NCI-H1092 (cell line): ENCODE measurements at places on chromosomes 2 and 18.

- DNase-seq: no peak
Observed at GRCh38 chr2:62968168-62968567, 82.5 kb upstream of the OTX1 start.

- DNase-seq: no peak
Observed at GRCh38 chr2:120826716-120827410, 91.2 kb downstream of the GLI2 start.

DNA sequence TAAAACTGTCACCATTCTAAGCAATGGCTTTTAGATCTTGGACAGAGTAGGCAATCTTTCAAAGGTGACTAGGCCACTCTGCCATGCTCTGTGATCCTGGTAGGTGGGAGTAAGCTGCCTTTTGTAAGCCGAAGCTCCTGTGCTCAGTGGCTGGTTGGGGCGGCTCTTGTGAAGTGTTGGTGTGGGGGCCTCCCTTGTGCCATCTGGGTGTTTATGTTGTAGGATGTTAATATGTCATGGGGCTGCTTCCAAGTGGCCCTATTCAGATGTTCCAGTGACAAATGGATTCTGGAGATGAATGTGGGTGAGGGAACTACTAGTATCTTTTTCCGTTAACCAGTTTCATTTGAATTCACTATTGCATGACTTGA, 116.8 kb upstream of the SPRED2 start:
- DNase-seq: no peak

- DNase-seq: no peak
Observed at GRCh38 chr18:8504880-8505435, 104.3 kb upstream of the RAB12 start.

DNA sequence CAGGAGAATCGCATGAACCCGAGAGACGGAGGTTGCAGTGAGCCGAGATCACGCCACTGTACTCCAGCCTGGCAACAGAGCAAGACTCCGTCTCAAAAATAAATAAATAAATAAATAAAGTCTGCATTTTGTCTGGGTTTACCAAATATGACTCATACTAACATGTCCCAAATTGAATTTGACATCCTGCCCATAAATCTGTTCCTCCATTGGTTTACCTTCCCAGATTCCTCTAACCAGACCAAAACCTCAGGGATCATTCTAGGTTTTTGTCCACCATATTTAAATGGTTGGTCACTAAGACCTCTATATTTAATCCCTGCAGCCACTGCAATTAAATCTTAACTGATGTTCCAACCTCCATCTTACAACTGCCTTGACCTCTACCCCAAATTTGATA, 150.9 kb downstream of the ATAD2B start:
- DNase-seq: no peak

- peak; percentile 7 for DNase-seq
Observed at GRCh38 chr2:232611559-232612218, 21.7 kb upstream of the EFHD1 start.

GRCh38 chr2:200382874-200383273, 76.4 kb downstream of the SPATS2L start:
- no peak for DNase-seq

DNA sequence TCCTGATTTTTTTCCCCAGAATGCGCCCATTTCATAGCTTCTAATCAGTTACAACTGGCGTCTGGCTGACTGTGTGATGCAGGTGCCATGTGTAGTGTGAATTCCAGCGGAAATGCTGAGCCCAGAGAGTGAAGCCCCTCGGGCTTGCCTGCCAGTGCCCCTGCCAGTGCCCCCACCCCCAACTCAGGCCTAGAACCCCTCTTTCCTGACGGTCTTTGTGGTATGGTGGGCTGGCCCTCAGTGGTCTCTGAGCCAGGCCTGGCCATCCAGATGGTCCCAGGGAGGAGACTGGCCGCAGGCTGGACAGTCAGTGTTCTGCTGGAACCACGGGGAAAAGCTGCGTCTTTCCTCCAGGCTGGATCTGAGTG, 3.1 kb downstream of the RAMP1 start:
- no peak for DNase-seq

DNA sequence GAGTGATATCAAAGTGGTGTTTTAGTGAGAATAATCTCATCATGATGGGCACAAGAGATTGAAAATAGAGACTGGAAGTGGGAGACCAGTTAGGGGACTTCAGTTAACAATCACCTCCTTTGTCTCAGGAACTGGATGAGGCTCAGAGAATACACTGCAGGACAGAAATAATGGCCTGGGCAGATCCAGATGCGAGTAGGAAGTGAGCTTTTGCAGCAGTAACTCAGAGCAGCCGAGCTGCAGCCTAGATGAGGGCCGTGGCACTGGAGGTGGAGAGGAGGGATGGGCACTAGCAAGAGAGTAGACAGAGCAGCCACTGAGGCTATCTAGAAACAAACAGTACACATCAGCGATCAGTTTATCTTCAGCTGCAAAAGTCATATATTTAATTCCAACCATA, 48.6 kb downstream of the CYB5A start:
- no peak for DNase-seq

- no peak for DNase-seq
Observed at GRCh38 chr2:52391621-52392020, 1359.7 kb upstream of the NRXN1 start.

DNA sequence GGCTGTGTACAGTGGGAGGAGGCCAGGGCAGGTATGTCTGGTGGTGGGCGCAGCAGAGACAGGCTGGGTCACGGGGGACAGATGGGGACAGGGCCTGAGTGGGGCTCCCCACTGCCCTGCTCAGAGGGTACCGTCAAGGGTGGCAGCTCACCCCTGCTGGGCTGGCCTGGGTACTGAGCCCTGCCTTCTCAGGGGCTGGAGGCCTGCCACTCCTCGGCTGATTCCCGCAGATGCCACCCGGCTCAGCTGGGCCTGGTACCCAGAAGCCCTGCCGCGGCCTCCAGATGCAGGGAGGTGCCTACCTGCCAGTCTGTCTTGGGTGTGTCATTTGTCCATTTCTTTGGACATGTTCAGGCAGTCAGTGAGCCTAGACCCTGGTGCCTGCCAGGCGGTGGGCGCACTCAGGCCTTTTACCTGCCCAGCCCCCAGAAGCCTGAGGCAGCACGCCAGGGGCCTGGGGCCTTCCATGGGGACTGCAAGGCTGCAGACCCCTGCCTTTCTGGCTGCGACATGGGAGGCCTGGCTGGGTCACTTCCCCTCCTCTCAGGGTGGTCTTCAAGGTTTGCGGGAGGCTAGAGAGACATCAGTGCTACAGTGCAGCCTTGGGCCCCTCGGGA, 3.3 kb downstream of the SNORC start:
- DNase-seq: no peak

- DNase-seq: no peak
Observed at GRCh38 chr18:57542126-57542525, 44.4 kb downstream of the FECH start.

DNA sequence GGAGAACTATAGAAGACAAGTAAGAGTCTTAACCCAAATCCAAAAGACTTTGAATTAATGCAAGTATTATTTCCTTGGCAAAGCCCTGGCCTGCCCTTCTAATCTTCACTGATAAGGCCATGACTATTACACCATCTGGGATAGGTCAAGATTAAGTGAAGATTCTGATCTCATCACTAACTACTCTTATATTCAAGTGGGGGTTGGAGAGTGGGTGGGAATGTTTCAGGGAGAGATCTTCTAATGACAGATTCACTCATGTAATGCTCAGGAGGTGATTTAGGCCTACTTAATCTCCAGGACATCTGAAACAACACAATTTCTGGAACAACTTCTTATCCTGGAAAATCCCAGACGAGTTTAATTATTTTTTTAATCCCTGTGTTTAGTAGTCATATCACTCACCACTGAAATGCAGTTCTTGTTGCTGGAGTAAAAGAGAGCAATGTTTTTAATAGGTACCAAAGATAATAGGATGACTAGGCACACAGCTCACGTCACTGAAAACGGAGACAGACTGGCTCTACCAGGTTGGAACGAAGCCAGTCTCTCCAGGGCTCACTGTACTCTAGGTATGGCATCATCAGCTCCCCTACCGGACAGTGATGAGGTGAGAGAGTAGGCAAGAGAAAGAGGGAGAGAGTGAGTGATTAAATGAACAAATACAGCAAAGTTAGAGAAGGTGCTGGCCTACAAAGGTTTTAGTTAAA, 133.1 kb downstream of the NCKAP5 start:
- DNase-seq: peak; percentile 33

DNA sequence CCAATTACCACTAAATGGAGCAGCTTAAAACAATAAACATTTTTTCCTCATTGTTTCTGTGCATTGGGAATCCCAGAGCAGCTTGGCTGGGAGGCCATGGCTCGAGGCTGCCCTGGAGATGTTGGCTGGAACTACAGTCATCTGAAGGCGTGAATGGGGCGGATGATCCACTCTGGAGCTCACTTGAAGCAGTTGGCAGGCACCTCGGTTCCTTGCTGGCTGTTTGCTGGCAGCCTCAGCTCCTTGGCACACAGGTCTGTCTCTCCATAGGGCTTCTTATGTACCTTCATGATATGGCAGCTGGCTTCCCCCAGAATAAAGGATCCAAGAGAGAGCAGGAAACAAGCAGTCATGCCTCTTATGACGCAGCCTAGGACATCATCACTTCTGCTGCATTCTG, 227.0 kb upstream of the COPS8 start:
- DNase-seq: no peak

GRCh38 chr2:201580486-201580885, 62.8 kb downstream of the TMEM237 start:
- DNase-seq: no peak

DNA sequence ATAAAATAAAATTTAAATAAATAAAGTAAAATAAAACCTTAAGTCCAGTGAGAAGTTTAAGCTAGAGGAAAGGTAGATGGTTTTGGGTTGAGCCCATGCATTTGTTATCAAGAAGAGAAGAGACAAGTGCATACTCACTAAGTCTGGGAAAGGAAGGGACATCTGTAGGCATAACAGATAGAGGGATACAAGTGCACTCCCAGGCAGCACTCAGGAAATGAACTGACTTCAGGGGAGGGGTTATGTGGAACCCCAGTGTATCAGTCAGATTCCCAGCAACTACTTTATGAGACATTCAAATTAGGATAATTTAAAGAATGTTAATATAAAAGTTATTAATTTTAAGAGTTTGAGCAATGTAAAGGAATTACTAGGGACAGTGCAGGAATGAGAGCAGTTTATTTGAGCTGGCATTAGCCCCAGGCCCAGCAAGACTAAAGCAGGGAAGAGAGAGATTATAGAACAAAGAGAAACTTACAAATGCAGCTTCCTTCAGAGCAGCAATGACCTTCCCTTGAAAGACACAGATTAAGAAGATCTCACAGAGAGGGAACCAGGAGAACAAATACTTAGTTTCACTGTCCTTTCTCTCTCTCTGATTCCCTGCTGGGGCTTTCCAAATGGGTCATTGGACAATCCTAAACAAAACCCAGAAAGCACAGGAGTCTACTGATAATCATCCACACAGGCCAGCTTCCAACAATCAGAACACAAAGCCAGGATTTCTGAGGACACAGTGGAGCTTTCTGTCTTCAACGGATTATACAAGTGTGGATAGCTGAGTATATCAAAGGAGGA, 109.7 kb downstream of the ERBB4 start:
- no peak for DNase-seq

DNA sequence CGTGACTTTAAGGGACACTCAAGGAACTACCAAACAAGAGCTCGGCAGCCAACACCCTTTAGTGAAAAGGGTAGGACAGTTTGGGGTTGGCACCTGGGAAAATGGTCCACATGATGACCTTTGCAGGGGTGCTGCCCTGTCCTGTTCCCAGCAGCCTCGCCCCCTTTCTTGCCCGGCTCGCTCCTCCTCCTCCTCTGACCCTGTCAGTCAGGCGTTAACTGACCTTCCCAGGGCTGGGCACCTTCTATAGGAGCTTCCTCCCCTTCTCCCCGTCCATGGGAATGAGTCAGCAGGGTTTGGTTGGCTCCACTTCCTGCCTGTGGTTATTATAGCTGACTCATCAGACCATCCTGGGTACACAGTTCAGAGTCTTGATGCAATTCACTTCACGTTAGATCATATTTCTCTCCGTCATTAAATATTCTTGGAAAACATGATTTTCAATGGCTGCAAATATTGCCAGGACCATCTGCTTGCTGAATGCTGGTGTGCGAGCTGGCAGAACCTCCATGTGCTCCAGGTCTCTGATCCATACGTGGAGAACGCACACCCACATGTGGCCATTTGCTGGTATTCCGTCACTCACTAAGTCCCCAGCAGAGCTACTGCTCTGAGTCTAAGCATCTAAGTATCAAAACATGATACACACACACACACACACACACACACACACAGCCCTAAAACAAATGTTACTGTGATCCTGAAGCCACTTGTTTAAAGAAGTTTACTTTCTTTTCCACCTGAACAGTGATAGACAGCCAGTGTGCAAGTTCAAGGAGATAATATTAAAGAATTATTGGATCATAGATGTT, 185.0 kb downstream of the ANAPC1 start:
- DNase-seq: no peak

- DNase-seq: no peak
Observed at GRCh38 chr2:127121353-127121752, 14.4 kb upstream of the BIN1 start.

DNA sequence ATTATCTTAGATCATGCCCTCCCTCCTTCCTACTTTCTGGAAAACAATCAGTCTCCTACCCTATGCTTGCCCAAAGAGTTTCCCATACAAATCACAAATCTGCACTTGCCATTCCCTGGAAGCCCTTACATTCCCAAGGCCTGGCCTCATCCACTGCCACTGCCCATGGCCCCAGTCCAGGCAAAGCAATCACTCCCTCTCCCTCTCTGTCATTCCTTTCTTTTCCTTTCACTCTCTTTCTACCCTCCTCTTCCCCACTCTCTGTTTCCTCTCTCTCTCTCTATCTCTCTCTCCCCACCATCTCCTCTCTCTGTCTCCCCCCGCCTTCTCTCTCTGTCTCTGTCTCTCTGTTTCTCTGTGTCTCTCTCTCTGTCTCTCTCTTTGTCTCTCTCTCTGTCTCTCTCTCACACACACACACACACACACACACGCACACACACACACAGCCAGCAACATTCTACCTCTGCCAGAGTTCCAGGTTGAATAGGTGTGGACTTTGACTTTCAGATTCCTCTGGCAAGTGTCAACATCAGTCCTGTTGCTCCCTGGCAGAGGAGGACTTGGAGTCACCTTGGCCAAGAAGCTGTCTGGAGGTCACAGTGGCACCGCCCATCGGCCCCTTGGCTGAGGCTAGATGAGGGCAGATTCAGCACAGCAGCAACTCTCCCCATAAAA, 43.7 kb upstream of the NAT8 start:
- no peak for DNase-seq

GRCh38 chr18:57583297-57583835, 3.1 kb downstream of the FECH start:
- no peak for DNase-seq

- DNase-seq: no peak
Observed at GRCh38 chr2:69123182-69123581, 110.2 kb downstream of the ANTXR1 start.

DNA sequence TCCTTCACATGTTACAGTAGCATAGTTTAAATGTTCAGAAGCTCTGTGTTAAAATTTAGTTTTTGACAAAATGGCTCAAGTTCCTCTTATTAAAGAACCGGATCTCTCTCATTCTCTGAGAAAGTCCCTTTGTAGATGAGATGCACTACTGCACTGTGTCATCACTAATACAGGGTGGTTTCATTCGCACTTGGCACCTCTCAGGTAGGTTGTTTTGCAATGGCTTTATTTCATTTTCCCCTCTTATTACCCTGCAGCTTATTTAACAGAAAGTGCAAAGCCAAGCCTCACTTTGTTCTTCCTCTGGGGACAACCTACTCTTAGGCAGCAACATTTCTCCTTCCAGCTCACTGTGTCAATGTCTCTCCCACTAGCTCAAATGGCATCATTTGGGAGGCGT, 185.1 kb downstream of the DLGAP1 start:
- DNase-seq: no peak
